ENCODE measurements at places on chromosomes 5 and 9.

DNA sequence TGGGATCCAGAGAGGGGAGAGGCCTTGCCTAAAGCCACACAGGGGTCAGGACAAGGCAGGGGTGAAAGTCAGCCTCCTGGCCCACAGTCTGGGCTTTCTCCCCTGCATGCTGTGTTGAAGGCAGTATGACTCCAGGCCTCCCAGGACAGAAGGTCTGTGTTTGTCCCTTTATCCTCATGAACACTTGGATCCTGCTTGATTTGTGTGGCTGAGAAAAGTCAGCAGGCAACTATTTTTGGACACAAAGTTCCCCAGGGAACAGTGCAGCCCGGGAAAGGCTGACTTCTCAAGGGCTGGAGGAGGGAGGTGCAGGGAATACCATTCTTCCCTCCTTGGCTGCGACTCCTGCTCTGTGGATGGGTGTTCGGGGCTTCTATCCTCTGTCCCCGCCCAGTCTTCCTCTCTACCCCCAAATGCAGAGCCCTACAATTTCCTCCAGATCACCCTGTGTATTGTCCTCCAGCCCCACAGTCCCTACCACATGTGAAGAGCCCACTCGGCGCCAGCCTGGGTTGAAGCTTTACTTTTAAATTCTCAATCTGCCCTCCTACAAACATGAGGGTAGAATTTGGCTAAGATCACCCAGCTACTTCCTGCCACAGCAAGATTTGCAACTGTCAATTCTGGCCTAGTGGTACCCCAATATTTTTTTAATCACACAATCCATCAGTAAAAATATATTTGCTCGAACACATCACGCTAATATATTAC is 4.1 kb downstream of the AKNA start:
- DNase-seq = no peak

- no peak for DNase-seq
Observed at GRCh38 chr5:72468024-72468423, 39.2 kb downstream of the ZNF366 start.

DNA sequence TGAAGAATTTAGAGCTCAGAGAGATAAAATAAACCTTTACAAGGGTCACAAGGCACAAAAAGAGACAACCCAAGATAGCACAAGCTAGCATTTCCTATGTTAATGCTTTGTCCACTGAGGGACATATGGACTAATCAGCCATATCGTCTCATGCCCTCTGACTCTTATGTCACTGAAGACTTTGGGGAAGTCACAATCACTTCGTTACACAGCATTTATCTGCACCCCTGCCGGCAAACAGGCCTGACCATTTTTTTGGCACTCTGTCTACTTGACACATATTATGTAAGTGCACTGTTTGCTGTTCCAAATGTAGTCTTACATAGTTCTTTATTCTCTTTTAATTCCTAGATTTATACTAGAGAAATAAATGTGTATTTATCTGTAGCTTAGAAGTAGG is 13.9 kb upstream of the BNC2 start:
- no peak for DNase-seq

DNA sequence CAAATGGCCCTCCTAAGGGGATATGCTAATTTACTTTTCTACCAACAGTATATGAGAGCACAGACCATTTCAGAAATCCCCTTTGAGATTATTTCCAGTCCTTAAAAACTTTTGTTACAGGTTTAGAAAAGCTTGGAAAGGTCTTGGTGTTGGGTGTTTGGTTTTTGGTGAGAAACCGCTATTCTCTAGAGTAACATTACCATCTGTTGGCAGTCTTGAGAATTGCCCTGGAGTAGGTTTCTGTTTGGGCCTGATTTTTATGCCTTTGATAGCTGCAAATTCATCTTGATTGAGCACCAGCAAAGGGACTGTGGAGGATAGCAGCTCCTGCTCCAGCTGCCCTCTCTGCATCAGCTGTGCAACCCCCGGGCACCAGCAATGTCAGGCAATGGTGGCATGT is 8.0 kb downstream of the NUDT2 start:
- DNase-seq = no peak

GRCh38 chr5:158976035-158976434 is 123.7 kb downstream of the EBF1 start:
- no peak for DNase-seq

DNA sequence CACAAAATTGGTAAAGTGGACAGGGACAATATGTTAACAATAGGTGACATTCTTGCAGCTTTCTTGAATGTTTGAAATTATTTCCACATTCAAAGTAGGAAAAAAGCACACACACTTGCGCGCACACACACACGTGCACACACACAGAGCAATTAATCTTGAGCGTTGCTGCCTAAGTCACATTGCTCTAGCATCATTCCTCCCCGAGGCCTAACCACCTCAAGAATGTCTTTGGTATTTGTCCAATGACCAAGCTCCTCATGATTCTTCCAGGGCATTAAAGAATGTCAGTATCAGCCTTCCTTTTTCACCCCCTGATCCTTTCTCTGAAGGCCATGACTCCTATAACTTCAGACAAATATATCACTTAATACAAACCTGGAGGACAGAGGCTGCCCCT is 198.1 kb downstream of the NPR3 start:
- no peak for DNase-seq

GRCh38 chr9:94181408-94182181 is 77.5 kb upstream of the ZNF169 start:
- no peak for DNase-seq

DNA sequence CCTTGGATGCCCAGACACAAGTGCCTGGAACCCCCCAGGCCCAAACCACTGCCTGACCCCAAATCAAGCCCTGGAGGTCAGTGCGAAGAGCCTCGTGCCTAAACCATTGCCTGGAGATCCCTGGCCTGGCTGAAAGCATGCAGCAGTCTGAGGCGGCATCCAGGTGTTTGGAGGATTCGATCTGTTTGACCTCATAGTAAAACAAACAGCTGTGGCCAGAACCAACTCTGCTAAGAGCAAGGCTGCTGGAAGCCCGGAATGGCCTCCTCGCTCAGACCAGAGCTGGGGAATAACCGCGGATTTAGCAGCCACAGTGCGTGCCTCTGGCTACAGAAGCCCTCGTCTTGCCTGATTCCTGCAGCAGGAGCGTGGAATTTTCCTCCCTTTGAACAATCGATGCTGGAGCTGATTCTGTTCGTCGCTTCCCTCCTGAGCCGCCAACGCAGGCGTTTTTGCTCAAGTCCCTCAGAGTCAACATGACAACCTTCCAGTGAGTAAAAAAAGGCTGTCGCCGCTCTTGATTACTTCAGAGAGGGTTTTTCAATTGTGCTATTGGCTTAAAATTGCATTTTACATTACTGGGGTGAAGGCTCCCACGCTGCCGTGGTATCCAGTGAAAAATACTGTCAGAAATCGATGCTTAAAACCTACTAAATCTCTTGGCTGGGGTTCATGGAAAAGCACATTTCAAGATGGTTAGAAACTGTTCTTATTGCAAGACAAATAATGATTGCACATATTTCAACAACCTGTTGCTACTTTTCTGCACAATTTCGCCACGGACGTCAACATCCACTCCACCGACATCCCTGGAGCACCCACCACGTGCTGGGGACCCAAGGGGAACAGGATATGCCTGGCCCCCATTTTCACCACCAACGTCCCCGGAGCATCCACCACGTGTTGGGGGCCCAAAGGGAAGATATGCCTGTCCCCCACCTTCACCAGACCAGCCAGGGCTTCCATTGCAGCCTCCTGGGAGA is 190.0 kb downstream of the OLFM1 start:
- DNase-seq = no peak

- DNase-seq = no peak
Observed at GRCh38 chr9:115412656-115413055, 294.7 kb upstream of the TNC start.

DNA sequence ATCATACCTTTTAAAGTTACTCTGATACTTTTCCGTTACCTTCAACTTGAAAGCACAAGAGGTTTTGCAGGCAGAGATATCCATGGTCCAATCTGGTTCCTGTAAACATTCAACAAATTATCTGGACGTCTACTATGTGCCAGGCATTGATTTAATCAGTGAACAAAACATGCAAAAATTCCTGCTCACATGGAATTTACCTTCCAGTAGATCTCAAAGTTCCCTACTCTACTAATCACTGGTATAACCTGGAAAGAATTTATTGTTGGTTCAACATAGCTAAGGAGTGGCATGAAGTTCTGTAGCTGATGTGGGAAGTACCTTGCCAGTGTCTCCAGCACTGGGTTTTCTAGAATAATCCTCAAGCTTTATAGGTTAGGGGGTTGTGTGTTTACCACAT is 9.8 kb downstream of the OCLN start:
- DNase-seq = no peak

DNA sequence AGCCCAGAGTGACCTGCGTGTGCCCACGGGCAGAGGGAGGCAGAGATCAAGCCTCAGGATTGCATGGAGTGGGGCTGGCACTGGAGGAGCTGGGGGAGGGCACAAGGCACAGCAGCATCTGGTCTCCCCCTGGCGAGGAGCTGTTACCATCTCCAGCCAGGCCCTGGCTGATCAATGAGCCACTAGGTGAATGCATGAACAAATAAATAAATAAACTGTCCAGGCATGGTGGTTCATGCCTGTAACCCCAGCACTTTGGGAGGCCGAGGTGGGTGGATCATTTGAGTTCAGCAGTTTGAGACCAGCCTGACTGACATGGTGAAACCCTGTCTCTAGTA is 14.3 kb upstream of the PSMB7 start:
- no peak for DNase-seq

GRCh38 chr9:111533099-111533790 is 8.3 kb downstream of the ZNF483 start:
- DNase-seq = no peak

DNA sequence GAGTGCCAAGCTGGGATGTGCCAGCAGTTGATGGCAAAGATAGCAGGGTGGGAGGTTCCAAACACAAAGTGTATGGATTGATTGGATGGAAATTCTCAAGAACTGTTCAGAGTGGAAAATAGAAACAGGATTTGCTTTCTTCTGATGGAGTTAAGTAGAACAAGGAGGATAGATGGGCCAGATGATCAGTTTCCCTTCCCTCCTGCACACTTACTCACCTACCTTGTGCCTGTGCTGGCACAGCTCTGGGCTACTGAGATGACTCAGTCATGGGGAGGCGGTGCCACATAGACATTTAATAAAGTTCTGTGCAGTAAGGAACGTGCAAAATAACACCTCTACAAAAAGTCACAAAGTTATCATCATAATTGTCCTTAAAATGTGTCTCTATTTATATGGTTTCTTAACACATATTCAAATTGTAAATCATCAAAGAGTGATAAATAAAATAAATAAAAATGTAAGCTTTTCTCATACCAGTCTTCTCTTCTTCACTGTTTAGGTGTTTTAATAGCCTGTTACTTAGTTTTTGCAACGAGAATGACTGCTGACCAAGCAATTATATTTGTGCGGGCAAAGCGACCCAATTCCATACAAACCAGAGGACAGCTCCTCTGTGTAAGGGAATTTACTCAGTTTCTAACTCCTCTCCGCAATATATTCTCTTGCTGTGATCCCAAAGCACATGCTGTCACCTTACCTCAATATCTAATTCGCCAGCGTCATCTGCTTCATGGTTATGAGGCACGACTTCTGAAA is 12.7 kb downstream of the PTPDC1 start:
- no peak for DNase-seq

DNA sequence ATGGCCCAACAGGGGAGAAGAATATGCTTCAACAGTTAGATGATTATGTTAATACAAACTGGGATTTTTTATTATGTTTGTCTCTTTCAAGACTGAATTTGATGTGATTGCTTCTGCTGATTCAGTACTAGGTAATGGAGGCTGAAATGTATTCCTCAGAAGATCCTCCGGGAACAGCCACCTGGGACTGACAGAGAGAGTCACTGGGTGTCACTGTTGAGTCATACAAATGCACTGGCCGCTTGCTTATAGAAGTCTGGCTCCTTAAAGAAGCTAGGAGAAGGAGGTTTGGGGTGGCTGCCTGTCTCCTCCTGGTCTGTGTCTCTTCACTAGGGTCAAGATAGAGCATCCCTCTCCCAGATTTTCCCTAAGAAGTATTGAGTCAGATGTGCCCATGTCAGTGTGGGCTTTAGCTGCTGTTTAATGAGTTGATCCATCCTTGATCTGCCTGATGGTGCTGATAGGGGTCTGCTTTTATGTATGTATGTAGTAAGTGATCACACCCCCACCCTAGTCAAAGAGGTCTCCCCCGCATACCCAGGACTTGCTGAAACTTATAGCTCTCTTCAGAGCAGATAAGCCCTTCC is 773.4 kb downstream of the BRINP1 start:
- no peak for DNase-seq

- DNase-seq = no peak
Observed at GRCh38 chr9:86413971-86414880, 60.0 kb upstream of the TUT7 start.

GRCh38 chr9:6644346-6645104 is 1.0 kb downstream of the GLDC start:
- DNase-seq = no peak

DNA sequence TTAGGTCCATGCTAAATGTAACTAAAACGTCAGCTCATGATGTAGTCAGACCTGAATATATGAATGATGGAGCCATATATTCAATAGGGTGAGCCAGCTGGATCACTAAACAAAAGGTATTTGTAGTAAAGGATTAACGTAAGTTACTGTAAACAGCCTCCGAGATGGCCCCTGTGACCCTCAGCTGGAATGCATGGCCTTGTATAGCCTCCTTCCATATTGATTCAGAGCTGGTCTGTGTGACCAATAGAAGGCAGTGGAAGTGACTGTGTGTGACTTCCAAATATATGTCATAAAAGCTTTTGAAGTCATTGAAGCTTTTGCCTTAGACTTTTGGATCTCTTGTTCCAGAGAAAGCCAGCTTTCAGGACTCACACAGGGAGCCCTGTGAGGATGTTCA is 154.4 kb upstream of the CHD1 start:
- no peak for DNase-seq

GRCh38 chr9:72827950-72828731 is 124.7 kb downstream of the ALDH1A1 start:
- DNase-seq = no peak

- no peak for DNase-seq
Observed at GRCh38 chr5:168482361-168482760, 3.9 kb upstream of the RARS1 start.

DNA sequence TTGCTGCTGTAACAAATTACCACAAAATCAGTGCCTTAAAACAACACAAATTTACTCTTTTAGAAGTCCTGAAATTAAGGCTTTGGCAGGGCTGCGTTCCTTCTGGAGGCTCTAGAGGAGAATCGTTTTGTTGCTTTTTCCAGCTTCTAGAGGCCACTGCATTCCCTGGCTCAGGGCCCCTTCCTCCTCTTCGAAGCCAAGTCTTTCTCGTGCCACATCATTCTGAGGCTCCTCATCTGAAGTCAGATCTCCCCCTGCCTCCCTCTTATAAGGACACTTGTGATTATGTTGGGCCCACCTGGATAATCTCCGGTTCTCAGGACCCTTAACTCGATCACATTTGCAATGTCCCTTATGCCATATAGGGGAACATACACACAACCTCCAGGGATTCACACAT is 48.0 kb downstream of the SLC22A5 start:
- no peak for DNase-seq

- DNase-seq = no peak
Observed at GRCh38 chr5:136309932-136310598, 55.3 kb downstream of the TRPC7 start.

- DNase-seq = no peak
Observed at GRCh38 chr9:34862043-34862442, 96.0 kb upstream of the PHF24 start.
